Esophagus squamous epithelium (tissue), 5 donors: ENCODE measurements at places on chromosomes 5 and 9. TPM values are rescaled to one million over a fixed set of nuclear protein-coding genes. Genes with fewer than 3 reads are reported as not detected.

The ACTBL2 gene
- not detected for total RNA-seq

DNA sequence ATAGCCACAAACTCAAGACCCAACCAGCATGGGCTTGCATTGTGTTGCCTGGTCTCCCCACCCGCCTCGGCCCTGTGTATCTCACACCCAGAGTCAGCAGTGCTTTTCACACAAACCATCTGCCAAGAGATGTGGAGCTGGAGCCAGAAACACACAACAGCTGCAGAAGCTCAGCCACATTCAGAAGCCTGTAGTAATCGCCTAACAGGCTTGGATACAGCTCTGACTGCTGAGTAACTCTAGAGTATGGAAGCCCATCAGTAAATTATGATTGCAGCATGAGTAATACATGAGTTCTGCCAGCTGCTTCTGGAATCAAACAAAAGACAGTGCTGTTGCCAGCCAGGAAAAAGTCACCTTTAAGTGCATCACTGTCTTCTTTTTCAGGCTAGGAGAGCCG, 16.0 kb downstream of the TEK start:
- H3K36me3 ChIP-seq = no peaks in the 10 kb centered on the region
- no peaks in the 10 kb centered on the region for H3K27me3 ChIP-seq
- no peak overlapping the region for H3K4me3 ChIP-seq

DNA sequence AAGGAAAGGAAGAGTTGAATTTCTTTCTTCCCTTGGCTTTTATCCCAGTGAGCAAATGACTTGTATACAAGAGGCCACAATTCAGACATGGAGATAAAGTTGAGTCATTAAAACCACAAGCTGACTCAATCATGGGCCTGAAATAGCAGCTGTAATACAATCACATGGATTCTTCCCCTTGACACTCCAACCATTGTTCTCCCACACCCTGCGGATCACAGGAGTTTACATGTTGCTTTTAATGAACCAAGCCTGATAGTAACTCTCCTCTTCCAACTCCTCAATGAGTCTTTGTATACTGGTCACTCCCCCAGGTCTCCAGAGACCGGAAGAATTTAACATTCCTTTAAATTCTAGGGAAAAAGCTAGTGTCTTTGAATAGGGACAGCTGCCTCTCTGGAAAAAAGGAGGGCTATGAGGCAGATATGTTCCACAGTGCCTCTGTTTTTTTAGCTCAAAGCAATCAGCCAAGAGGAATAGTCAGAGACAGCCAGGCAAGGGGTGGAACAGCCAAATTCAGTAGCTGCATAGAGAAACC, 32.4 kb downstream of the PCDHGC5 start:
- H3K27ac ChIP-seq = peak overlapping the region; percentile 95
- peaks cover 20% of the 10 kb centered on the region for H3K4me1 ChIP-seq
- H3K36me3 ChIP-seq = peaks cover 67% of the 10 kb centered on the region
- no peak overlapping the region for H3K4me3 ChIP-seq
- H3K27me3 ChIP-seq = no peaks in the 10 kb centered on the region

The PCDHGB6 gene
- 1.4 TPM for total RNA-seq

DNA sequence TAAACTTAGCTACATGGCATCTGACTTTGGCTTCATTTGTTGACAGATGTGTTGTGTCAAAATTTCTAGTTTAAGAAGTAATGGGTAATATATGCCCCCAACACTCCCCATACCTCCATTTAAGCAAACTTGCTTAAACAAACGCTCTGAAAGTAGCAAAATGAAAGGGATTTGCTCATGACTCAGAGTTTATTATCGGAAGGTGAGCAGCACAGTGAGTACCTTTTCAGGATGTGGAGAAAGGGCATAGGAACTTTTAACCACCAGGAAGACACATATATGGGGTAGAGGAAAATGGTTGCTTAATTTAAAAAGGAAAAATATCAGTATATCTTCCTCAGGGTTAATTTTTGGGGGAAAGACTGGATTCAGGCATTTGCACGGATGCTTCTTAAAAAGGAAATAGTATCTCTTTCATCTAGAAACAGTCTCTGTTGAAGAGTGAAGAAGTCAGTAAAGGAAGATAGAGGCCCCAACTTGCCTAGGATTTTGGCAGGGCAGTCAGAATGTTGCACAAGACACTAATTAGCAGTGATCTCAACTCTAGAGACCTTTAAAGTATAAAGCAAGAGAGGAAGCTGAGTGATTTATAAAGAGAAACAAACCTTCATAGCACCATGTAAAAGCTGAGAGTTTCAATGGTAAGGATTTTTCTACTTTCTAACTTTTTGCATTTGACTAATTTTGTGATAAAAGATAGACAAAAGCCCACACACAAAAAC, 155.1 kb downstream of the TRIO start:
- no peak overlapping the region for H3K4me3 ChIP-seq
- DNase-seq = no peak
- H3K36me3 ChIP-seq = no peaks in the 10 kb centered on the region
- peaks cover 23% of the 10 kb centered on the region for H3K4me1 ChIP-seq
- H3K27ac ChIP-seq = no peak overlapping the region
- H3K27me3 ChIP-seq = no peaks in the 10 kb centered on the region

The BARX1 gene
- not detected for total RNA-seq

GRCh38 chr5:141496038-141496437, 7.2 kb downstream of the PCDHGC5 start:
- peaks cover 16% of the 10 kb centered on the region for H3K4me1 ChIP-seq
- no peaks in the 10 kb centered on the region for H3K36me3 ChIP-seq
- no peak for DNase-seq
- no peak overlapping the region for H3K4me3 ChIP-seq
- H3K27me3 ChIP-seq = no peaks in the 10 kb centered on the region

The SPATA31C1 gene
- not detected for total RNA-seq

The PCDHB9 gene
- total RNA-seq = 0.30 TPM

DNA sequence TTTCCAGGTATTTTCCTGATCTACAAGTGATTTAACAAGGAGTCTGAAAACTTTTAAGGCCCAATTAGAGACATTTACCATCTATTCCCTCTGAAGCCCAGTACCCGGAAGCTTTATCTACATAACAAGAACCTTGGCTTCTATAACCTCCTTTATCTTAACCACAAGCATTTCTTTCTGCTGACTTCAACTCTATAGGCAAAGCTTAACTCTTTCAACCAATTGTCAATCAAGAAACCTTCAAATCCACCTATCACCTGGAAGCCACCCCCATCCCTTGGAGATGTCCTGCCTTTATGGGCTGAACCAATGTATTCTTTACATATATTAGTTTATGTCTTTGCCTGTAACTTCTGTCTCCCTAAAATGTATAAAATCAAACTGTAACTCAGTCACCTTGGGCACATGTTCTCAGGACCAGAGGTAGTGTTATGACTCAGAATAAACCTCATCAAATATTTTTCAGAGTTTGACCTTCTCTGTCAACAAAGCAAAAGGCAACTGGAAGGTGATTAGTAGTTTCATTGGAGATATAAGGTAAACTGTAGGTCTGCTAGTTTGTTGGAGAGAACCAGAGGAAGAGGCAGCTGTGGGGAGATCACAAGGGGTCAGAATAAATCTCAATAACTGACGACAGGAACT, 13.0 kb upstream of the RIMOC1 start:
- H3K36me3 ChIP-seq = no peaks in the 10 kb centered on the region
- H3K27me3 ChIP-seq = no peaks in the 10 kb centered on the region
- no peak overlapping the region for H3K27ac ChIP-seq
- DNase-seq = no peak
- H3K4me3 ChIP-seq = no peak overlapping the region

The WNK2 gene
- 1.8 TPM for total RNA-seq

DNA sequence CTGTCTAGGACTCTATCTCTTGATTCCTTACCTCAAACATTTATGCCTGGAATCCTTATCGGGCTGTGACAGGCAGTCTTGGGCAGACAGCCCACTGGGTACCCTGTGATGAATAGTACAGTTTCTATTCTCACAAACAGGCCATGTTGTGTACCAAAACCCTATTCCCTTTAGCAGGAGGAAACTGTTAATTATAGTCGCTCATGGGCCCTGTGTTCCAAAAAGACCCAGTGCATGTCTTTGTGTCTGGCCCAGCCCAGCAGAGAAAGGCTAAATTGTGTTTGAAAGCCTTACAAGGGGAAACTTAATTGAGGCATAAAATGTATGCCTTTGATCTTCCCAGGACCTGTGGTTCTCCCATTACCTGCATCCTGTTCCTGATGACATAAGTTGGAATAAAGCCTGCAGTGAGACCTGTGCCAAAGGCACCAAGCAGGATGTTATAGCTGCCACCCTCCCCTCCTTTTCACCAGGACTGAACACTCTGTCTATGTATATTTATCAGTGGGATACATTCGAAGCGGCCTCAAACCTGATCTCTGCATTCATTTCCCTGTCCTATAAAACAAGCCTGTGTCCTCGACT, 43.3 kb downstream of the TLR4 start:
- H3K36me3 ChIP-seq = no peaks in the 10 kb centered on the region
- no peak overlapping the region for H3K27ac ChIP-seq
- no peak overlapping the region for H3K4me3 ChIP-seq
- H3K27me3 ChIP-seq = no peaks in the 10 kb centered on the region
- no peaks in the 10 kb centered on the region for H3K4me1 ChIP-seq

DNA sequence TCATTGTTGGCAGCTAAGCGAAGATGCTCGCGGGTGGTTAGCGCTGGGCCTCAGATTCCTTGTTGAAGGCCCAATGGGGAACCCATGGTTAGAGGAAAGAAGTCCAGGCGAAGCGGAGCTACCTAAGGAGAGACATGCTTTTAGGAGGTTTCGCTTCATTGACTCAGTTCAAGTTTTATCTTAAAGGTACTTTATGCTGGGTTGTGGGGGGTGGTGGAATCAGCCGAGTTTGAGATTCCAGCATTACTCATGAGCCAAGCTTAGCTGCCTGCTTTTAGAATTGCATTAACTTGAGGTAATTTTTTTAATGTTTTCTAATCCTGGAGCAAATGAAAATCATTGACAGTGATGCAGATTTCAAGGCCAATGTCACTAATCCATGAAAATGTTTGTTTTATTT, 16.1 kb downstream of the MEGF10 start:
- H3K4me1 ChIP-seq = no peaks in the 10 kb centered on the region
- H3K27me3 ChIP-seq = no peaks in the 10 kb centered on the region
- no peak overlapping the region for H3K4me3 ChIP-seq
- no peaks in the 10 kb centered on the region for H3K36me3 ChIP-seq

- no peaks in the 10 kb centered on the region for H3K27me3 ChIP-seq
- no peak overlapping the region for H3K4me3 ChIP-seq
- H3K36me3 ChIP-seq = no peaks in the 10 kb centered on the region
- no peaks in the 10 kb centered on the region for H3K4me1 ChIP-seq
- no peak overlapping the region for H3K27ac ChIP-seq
These were observed 76.2 kb upstream of the ZNF608 start for GRCh38 chr5:124822647-124823046.

DNA sequence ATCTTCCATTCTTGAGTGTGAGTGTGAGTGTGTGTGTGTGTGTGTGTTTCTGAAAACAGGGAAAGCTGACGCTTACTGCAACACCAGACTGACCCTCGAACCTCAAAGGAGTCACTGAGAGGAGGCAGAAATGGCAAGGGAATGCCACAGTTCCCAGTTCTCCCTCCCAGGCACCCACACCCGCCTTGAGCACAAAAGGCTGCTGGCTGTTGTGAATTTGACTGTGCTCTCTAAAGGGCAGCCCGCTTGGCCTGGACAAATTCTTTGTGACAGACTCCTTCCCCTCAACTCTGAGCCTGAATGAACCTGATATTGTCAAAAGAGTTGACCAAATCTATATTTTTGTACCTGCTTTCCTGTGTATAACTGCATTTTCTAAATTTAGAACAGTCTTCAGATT, 245.7 kb upstream of the IRX2 start:
- no peak for DNase-seq
- H3K27ac ChIP-seq = no peak overlapping the region
- no peaks in the 10 kb centered on the region for H3K27me3 ChIP-seq
- H3K4me3 ChIP-seq = no peak overlapping the region
- H3K4me1 ChIP-seq = no peaks in the 10 kb centered on the region
- H3K36me3 ChIP-seq = no peaks in the 10 kb centered on the region

The ZNF79 gene
- 9.9 TPM for total RNA-seq

- H3K27me3 ChIP-seq = no peaks in the 10 kb centered on the region
- no peak for DNase-seq
- H3K4me1 ChIP-seq = no peaks in the 10 kb centered on the region
- no peaks in the 10 kb centered on the region for H3K36me3 ChIP-seq
- H3K27ac ChIP-seq = no peak overlapping the region
These were observed 268.2 kb downstream of the ZNF608 start for GRCh38 chr5:124478264-124478663.

The KIF27 gene
- 4.1 TPM for total RNA-seq

DNA sequence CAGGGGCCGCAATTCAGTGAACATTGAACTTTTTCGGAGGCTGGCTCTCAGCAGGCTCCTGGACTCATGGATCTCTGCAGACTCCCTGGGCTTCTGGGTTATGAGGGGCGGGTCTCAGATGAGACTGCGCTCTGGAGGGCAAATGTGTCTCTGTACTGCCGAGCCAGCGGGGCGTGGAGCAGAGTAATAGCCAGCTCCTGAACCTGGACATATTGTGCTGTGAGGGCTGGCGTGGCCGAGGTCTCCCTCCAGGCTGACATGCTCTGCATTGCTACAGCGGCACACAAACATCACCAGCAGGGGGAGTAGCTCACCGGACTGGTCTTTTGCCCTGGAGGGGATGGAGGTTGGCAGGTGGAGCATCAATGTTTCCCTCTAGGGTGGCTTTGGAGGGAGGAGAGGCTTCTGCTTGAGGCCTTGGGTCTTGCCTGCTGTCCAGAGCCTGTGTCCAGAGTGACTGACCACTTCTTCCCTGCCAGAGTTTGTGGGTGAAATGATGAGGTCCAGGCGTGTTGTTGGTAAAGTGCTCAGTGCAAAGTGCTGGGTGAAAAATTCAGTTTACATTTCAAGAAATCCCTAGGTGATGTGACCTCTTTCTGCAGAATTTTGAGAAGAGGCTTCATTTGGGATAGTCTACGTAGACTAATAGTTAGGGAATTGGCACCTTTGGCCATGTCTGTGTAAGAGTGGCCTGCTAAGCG, 10.9 kb upstream of the GADD45G start:
- H3K27me3 ChIP-seq = peaks cover 18% of the 10 kb centered on the region
- no peaks in the 10 kb centered on the region for H3K4me1 ChIP-seq
- H3K36me3 ChIP-seq = no peaks in the 10 kb centered on the region
- H3K4me3 ChIP-seq = no peak overlapping the region
- no peak for DNase-seq

GRCh38 chr9:37639109-37639762, 11.5 kb upstream of the FRMPD1 start:
- H3K27ac ChIP-seq = no peak overlapping the region
- no peaks in the 10 kb centered on the region for H3K4me1 ChIP-seq
- DNase-seq = no peak
- no peaks in the 10 kb centered on the region for H3K36me3 ChIP-seq
- H3K27me3 ChIP-seq = no peaks in the 10 kb centered on the region

DNA sequence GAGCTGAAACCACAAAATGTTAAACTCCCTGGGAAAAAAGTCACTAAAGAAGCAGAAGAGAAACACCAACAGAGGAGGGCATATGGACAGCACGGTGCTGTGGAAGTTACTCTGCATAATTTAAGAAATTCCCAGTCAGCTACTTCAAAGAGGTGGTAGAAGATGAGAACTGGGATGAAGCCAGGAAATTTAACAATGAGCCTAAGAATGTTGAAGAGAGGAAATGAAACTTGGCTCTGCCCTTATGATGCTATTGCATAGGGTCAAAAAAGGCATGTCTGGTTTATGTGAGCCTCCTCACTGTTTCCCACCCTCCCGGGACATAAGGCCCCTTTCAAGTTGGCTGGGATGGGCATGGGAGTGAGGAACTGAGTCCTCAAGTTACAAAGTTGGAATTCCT, 25.4 kb upstream of the SNX18 start:
- no peak overlapping the region for H3K27ac ChIP-seq
- H3K36me3 ChIP-seq = no peaks in the 10 kb centered on the region
- no peaks in the 10 kb centered on the region for H3K27me3 ChIP-seq

- DNase-seq = no peak
- no peaks in the 10 kb centered on the region for H3K4me1 ChIP-seq
- no peaks in the 10 kb centered on the region for H3K36me3 ChIP-seq
- no peak overlapping the region for H3K27ac ChIP-seq
These were observed 57.2 kb downstream of the MTRR start for GRCh38 chr5:7925961-7926695.

The TERT gene
- total RNA-seq = 9.5 TPM
